ENCODE measurements at places on chromosomes 13 and 19.

DNA sequence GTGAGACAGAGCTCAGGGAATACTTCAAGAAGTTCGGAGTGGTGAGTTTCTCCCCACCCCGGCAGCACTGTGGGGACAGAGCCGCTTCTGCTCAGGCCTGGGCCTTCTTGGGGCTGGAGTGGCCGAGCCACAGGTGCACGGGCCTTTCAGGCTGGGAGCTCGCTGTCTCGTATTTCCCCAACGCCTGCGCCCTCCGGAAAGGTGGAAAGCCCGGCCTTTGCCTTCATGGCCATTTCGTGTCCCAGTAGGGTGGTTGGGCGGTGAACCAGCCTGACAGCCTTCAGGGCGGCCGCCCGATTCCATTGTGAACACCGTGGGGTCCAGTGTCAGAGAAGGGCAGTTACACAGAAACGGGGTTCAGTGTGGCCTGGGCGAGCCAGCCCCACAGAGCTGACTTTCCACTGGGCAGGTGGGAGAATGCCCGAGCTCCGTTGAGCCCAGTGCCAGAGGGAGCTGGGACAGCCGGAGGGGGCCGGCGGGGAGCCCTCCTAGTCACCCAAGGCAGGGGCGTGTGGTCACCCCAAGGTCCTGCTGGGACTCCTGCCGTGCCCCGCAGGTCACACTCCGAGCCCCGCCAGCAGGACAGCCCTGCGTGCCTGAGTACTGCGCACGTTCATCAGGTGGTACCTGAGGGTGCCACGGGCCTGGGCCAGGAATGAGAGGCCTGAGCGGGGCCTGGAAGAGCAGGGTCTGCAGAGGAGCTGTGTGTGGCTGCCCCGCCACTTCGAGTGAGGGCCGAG, 14.0 kb downstream of the DAZAP1 start:
- DNase-seq: no peak

DNA sequence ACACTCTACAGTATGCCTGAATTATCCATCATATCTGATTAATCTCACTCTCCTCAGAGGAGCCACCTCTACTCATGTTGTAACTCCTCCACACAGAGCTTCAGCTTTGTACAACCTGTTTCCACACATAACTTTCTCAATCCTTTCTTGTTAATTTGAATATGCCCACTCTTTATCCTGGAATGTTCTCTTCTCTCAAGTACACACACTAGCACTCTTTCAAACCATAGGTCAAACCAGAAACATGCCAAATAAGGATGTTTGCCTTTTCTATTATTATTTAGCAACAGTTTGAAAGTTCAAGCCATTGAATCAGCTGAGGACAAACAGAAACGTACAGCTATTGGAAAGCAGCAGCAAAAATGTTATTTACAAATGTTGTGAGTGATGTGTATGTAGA, 110.3 kb downstream of the MIPEP start:
- DNase-seq: no peak

- no peak for DNase-seq
Observed at GRCh38 chr13:94272038-94272437, 207.4 kb downstream of the DCT start.

DNA sequence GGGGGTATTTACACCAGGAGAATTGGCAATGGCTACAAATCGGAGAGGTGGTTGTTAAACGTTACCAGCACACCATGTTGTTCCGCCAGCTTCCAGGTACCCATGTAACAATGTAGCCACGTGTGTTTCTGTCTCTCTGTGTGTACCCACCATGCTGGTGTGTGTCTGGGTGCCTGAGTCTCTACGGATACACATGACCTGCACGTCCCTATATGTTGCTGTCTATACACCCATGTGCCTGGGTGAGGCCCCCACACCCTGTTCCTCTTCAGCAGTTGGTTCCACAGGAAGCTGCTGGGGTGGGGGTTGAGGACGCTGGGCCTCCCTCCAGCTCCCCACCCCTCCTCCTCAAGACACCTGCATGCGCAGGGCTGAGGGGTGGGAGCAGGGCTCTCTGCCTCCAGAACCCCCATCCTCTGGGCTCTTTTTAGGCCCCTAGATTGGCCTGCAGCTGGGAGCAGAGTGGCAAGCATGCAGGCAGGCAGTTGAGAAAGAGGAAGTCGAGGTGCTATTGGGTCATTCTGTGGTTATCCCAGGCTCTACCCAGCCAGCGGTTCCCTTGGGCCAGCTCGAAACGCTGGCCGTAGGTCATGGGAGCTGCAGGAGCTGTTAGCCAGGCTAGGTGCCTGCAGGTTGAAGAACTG, at the start of gene ARHGEF18:
Gene ARHGEF18, plus strand, starts transcription at position 351 of the 644 bp plus-strand sequence. CDS start 13,954 bp downstream, outside the sequence.
- DNase-seq: peak; percentile 24

DNA sequence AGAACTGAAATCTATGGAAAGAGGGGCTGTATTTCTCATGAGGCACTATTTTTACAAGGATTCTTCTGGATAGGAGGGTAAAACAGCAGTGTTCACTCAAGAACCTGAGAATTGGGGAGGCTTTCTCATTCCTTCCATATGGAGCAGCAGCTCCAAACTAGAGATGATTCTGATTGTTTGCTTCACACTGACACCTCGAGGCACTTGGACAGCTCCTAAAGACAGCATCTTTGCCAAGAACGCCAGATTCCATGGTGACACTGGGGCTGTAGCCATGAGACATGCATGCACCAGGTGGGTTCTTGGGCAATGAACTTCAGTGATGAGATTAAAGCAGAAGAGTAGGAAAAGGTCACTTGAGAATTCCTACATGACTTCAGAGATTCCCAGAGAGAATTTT, 361.5 kb upstream of the HTR2A start:
- no peak for DNase-seq

- DNase-seq: no peak
Observed at GRCh38 chr13:50927701-50928100, 18.1 kb downstream of the RNASEH2B start.

- DNase-seq: peak; percentile 50
Observed at GRCh38 chr19:14580623-14581237, 2.2 kb upstream of the CLEC17A start.

DNA sequence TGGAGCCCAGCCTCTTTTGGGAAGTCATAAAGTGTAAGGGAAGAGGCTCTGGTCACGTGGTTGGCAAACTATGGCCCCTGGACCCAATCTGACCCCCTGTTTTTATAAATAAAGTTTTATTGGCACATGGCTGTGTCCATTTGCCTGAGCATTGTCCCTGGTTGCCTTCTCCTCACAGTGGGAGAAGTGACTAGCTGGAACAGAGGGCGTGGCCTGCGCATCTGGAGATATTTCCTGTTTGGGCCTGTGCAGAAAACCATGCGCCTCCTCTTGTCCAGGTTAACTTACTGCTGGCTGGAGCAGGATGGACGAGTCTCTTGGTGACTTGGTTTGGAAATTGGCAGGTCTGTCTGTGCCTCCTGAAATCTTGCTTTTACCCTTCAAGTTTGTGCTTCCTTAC, 48.3 kb downstream of the KDM4B start:
- DNase-seq: no peak

GRCh38 chr19:18122424-18122823, 24.8 kb downstream of the MAST3 start:
- no peak for DNase-seq

DNA sequence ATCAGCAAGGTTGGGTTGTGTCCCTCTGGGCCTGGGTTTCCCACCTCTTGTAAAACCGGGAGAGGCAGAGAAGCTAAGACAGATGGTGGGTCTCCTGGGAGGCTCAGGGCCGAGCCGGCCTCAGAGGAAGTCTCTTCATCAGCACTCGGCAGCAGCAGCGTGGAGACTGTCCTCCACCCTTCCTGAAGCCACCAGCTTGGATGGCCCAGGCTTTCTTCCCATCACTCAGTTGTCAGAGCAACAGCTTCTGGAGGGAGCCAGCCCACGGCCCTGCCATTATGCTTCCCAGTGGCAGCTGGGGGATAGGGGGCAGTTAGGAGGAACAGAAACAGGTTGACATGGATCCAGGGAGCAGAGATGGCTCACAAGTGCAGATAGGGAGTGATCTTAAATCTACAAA, 191.0 kb downstream of the KATNAL1 start:
- DNase-seq: no peak

- DNase-seq: peak; percentile 26
Observed at GRCh38 chr13:107205318-107206104, 637.6 kb upstream of the ARGLU1 start.

DNA sequence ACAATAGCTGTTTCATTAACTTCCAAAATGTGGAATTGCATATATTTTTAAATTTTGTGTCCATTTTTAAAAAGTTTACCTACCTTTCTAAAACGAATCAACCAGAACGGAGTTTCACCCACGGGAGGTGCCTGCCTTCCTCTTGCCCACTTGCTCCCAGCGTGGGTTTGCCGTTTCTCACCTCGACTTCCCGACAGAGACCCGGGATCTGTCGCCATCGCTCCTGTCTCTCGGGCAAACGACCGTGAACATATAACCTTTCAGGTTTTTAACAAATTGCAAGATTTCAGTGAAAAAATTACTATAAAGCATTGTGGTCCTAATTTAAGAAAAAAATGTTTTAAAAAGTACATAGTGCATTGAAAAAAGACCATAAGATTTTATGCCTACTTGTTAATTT, 4.2 kb downstream of the TMEM255B start:
- no peak for DNase-seq

DNA sequence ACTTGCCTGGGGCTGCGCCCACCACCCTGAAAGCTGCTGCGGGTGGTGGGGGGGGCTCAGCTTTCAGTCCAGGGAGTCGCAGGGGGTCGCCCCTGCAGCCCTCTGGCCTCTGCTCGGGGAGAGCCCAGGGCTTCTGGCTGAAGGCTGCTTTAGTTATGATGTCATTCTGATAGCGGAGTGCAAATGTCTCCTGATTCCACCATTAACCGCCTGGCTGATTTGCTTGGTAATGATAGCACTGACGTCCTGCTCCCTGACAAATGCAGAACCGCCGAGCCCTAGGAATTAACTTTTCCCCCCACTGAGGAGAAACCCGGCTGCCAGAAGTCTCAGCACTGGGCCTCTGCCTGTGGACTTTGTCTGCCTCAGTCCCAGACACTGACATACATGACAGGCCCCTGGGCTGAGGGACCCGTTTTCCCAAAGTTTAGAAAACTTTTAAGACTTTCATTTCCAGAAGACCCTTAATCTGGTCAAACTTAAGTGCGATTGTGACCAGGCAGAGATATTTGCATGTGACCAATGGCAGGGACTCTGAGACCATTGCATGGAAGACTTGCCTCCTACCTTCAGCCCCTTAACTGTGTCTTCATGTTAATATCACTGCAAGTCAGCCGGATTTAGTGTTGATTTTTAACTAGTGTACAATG, 142.5 kb upstream of the ZNF536 start:
- DNase-seq: no peak

DNA sequence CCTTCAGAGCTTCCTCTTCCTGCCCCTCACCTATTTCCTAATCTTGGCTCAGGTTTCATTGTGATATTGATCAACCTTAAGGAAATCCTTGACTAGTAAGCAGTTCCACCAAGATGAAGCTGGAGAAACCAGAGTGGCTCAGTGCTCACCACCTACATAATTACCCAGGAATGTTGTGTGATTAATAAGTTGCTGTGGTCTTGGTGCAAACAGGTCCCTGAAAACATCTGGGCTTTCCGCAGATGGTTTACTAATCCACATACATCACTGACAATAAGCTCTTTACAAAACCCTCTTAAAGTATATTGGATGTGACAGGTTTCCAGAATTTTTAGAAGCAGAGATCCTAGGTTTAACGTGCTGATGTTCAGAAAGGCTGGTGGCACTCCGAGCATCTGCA, 8.6 kb upstream of the SERP2 start:
- DNase-seq: no peak

GRCh38 chr13:76687467-76687866, 198.7 kb downstream of the KCTD12 start:
- DNase-seq: no peak

- no peak for DNase-seq
Observed at GRCh38 chr13:33310245-33311038, 24.9 kb upstream of the STARD13 start.

- DNase-seq: no peak
Observed at GRCh38 chr19:54138489-54139256, 1.1 kb downstream of the CNOT3 start.

GRCh38 chr13:48892688-48893075, 83.0 kb upstream of the FNDC3A start:
- no peak for DNase-seq

DNA sequence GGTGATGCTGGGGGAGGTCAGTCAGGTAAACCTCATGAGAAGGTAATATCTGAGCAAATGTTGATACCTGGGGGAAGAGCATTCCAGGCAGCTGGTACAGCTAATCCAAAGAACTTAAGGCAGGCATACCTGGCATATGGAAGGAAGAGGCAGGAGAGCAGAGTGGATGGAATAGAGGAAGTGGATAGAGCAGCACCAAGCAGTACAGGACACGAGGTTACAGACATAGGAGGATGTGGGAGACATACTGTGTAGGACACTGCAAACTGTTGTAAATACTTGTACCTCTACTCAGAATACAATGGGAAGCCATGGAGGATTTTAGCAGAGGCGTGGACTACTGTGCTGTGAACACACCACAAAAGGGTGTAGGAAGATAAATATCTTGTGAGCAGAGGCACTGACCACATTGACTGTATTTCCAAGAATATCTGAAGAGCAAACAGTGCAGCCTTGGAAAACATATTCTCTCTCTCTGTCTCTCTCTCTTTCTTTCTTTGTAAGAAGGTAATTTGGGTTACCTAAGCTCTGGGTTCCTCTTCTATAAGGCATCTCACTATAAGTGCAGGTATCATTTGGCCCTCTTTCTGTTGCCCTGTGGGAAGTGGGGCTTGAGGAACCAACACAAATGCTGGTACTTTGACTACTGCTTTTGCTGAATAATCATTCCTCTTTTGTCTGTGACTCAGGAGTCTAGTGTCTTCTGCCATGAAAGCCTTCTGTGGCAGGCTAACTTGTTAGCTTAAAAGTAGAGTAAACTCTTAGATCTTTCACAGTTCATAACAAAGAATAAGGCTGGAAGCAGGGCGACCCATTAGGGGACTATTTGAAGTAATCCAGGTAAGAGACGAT, 238.0 kb downstream of the VWA8 start:
- DNase-seq: no peak

- no peak for DNase-seq
Observed at GRCh38 chr19:44367024-44367423, 10.5 kb upstream of the ZNF112 start.

DNA sequence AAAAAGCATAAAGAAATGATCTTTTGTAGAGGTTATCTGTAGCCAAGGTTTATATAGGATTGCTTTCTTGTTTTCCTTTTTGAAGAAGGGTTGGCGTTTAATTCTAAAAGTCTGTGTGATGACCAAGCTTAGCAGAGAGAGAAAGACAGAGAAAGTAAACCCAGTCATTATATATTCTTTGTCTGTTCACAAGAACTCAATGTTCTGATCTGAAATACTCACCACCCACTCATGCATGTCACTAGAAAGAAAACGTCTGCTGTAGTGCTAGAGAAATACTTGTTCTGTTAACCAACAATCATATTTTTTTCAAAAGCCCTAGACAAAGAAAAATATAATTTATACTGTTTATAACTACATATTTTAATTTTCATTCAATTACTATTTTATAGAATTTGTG, 173.7 kb upstream of the SLITRK5 start:
- no peak for DNase-seq

DNA sequence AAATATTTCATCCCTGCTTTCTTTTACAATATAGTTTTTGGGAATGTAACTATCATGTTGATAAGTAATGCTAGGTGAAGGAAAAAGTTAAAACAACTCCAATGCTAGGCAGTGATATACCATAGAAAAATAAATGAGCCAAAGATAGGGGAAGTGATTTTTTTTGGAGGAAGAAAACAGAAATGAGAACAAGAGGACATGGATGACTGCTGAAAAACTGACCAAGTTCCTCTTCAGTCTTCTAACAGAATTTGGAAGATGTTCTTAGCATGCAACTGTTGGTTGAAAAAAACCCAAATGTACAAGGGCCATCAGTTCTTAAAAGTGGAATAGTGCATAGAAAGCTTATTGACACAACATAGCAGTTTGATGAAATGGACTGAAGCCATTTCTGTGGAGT, 262.5 kb upstream of the STARD13 start:
- no peak for DNase-seq

GRCh38 chr13:50936679-50937078, 27.1 kb downstream of the RNASEH2B start:
- no peak for DNase-seq
